Activated CD4-positive, alpha-beta T cell treated with anti-CD3 and anti-CD28 coated beads, Interleukin-2, amount 50 U/mL, for 24 hours (primary cell): ENCODE measurements at places on chromosomes 7 and 10.

- no peak for DNase-seq
Measured at GRCh38 chr7:755413-755805, 28.3 kb upstream of the PRKAR1B start.

DNA sequence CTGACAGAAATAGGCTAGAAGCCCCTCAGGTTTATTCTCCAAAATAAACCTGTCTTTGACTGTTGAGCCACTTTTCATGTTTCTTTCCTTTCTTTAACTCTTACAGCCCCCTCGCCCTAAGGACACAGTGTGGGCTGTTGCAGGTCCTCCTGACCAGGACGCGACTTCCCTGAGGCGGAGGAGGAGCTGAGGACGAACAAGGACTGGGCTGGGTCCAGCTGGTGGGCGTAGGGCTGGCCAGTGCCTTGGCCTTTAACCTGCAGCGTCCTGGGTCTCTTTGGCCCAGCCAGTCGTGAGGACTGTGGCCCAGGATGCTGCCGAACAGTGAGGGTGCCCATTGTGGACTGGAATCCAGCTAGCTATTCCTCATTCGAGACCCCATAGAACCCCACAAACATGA, 13.4 kb upstream of the BMS1 start:
- no peak for DNase-seq

GRCh38 chr10:94205396-94205831, 157.3 kb downstream of the NOC3L start:
- DNase-seq, result no peak

DNA sequence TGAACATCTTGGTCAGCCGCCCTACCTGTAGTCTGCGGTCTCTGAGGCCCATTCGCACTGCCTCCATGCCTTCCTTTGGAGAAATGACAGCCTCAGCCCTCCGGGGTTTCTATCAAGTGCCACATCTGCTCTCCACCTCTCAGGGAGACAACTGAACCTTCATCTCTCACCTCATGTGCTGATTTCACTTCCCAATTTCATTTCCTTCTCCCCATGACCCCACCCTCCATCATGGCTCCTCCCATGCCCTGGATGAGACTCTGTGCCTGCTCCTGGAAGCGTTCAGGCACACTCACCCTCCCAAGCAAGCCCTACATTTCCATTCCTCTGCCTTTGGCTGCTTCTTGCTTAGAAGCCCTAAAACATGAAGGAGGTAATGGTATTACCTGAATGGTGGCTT, 7.8 kb upstream of the SCD start:
- DNase-seq, result no peak

GRCh38 chr10:2222631-2223030, 485.3 kb upstream of the ADARB2 start:
- DNase-seq, result no peak

DNA sequence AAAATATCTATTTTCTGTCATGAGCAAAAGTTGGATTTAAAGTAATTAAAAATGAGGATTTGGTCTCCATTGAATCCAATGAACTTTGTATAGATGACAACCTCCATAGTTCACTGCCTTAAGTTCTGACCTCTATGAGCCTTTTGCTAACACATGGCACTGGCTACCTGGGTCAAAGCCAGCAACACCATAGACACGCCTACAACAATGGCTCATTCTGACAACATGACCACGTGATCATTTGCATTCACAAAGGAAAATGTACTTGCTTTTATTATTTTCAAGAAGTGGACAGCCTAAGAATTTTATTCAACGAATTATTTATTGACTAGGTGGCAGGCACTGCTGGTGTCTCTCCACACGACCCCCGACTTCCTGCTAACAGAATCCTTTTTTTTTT, 90.6 kb downstream of the CARD11 start:
- DNase-seq, result no peak
